Retinal pigment epithelial cell (primary cell): ENCODE measurements at places on chromosomes 2 and 18.

DNA sequence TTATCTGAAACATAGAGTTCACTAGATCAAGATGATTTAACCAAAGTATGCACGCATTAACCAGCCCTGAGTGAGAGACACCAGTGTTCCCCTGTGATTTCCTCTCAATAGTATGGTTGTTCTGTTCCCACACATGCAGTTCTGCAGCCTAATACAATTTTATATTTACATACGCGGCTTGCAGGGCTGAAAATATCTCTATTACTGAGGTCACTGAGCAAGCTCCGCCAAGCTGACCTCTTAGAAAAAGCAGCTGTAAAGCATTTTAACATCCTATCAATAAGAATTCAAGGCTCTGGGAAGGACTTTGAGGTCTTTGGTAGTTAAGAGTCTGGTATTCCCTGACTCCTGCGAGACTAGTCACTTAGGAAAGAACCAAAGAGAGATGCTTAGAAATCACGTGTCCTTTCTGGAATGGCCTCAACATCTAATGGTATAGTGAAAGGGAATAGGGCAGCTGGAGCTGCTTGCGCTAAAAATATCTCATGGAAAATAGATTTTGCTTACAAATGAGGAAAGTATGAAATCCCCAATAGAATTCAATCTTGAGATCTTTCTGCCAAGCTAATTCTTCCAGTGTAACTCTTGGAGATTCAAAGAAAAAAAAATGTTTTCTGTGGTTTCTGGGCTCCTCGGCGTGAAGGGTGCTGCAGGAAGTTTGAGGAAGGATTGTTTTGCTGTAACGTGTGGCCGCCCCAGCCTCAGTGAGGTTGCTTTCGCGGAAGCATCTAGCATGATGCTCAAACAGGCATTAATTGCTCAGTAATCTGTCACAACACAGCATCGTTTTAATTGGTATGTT, 59.2 kb downstream of the DOCK10 start:
- peak; percentile 71 for DNase-seq

DNA sequence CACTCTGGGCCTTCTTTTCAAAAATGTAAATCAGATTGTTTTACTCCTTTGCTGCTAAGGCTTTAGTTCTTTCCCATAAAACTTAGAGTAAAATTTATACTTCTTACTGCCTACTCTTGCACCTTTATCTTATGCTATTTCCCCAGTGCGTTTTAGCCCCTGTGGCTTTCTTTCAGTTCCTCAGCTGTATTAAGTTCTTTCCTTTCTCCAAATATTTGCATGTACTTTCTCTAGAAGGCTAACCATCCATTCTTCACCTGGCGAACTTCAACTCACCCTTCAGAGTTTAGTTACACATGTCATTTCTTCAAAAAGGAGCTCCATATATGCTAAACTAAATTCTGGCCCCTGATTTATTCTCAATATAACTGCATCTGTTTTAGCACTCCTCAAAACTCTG, 160.7 kb downstream of the FSHR start:
- no peak for DNase-seq

DNA sequence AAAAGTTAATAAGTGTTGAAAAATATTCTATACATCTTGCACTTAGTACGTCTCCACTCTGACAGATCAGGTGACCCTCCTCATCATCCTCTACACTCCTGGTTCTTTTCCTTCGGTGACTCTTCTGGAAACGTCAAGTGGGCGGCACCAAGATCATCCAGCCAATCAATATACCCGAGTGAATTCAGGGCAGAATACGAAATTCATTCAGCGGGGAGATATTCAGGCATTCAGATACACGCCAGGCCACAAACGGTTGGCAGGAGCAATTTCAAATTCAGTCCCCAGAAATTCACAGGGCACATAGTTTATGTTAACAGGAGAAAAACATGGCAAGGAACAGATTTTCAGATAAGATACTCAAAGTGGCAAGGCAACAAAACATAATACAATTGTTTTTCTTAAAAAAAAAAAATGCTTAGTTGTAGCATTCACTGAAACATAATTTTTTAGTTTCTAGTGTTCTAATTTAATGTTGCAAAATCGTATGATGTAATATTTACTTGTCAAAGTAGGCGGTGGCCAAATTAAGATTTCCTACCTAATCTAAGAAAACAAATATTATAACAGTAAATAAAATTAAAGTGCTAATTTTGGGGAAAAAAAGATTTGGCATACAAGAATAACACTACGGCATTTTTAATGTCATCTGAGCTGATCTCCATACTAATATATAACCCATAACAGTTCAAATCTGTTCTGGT, 4.2 kb downstream of the CLK1 start:
- DNase-seq: no peak

DNA sequence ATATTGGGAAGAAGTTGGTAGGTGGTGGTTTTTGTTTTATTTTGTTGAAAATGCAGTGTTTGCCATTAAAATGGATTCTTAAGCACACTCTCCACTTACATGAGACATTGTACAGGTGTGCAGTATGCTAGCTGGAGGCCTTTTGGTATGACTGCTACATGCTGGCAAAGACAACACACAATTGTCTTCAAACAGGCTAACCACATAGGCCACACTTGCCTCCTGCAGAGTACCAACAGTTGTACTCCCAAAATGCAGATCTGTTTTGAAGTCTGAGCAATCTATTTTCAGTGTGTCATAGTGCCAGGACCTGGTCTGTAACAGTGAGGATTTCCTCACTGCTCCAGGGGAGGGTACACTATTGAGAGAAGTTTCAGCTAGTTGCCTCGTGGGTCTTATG, 213.6 kb downstream of the ZRANB3 start:
- no peak for DNase-seq

GRCh38 chr2:71705171-71705960, 252.0 kb downstream of the DYSF start:
- DNase-seq: no peak

DNA sequence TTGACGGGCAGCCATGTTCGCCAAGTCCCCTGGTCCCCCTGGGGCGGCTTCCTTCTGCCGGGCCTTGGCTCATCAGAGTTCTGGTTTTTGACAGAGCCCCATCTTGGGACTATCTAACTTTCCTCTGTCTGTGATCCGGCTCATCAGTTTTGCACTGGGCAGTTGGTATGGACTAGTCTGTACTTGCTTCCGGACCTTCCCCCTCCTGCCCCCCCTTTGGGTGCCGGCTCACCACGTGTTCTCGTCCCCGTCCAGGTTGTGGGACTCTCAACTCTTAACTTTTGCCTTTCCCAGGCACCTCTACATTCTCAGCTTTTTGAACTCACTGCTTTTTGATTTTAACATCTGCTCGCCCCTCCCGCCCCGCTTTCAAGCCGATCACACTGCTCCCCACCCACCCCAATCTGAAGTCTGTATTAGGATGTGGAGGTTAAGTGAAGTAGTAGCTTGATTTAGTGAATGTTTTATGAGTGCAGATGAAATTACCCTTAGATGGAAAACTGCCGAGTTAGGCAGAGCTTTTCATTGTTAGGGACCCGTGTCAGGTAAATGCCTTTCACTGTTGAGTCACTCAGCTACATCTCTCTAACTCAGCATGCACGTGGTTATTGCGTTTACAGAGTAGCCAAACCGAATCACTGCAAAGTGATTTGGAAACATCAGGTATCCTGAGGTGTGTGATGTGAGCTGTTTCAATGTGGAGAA, 874 bp downstream of the WDR43 start:
- DNase-seq: peak; percentile 30

DNA sequence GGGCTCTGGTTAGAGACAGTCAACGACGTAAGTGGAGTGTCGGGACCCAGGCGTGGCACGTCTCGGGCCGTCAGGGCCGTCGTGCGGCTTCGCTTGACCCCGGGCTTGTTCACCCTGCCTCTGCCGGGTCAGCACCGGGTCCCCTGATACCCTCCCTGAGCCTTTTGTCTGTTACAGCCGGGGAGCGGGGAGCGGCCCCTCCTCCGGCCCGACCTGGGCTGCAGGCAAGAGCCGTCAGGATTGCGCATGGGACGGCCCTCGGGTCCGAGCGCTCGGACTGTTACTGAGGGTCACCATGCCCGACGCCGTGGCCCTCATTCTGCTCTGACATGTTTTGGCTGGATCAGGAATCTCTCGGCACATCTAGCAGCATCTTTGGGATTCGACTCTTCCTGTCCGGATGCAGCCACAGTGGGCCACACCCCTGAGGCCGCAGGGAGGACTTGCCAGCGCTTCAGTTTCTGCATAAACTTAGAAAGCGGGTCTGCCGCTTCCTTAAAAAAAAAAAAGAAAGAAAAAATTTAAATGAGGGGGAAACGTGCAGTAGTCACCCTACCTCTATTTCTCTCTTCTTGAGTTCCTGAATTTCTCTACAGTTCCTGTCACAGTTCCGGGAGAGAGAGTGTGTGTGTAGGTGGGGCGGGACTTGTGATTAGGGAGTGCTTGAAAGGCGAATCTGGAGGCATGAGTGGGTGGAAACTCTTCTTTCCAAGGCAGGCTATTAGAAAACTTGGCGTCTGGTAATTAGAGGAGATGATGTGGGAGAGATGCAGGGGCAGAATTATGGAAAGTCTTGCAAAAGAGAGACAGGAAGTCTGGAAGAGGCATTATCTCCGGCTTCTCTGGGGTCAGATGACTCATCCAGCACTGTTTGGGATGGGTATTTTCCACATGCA, 909 bp downstream of the TMEM87B start:
- no peak for DNase-seq

- DNase-seq: no peak
Observed at GRCh38 chr18:79898952-79899608, 52.4 kb downstream of the SLC66A2 start.

DNA sequence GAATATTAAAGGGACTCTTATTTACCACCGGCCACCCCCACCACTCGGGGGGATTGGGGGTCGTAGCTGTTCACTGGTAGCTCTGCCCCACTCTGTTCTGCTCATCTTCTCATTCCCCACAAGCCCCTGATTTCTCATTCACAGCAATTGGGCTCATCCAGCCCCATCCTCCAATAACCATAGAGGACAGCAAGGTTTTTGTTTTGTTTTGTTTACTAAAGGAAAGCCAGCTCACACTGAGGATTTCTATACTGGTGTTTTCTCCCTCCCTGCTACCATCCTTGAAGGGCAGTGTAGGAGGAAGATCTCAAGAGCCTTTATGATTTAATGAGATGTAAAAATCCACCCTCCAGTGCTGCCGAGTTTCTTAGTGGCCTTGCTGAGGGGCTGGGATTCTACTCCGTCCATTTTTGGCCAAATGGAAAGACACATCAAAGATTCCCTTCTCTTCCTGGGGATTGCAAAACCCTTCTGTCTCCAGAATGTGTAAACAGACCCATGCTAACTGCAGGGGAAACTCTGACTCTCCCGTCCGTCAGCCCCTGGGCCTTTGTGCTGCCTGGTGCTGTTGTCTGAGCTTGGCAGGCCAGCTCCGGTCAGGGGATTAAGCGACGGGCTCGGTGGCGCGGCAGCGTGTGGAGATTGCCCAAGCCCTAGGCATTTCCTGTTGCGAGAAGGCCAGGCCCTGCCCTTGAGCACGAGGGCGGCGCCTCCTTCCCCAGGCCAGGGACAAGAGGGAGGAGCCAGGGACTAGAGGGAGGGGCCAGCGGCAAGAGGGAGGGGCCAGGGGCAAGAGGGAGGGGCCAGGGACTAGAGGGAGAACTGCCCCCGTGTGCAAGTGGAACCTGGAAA, 165.0 kb downstream of the ANTXR1 start:
- DNase-seq: peak; percentile 99

DNA sequence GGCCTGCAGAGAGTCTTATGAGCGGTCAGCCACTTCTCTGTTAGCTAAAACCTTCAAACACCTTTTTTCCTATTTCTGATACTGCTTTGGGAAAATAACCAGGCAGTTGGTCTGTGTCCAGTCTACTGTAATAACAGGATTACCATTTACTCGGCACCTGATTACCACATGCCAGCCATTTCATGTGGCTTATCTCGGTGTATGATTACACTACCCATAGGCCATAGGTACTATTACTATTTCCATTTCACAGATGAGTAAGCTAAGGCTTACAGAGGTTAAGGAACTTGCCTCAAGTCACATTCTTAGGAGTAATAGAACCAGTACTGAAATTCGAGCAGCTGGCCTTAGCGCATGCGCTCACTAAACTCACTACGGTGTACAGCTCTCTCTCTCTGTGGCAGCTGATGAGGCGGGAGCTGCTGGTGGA, 147.2 kb upstream of the L3MBTL4 start:
- DNase-seq: peak; percentile 84

- DNase-seq: no peak
Observed at GRCh38 chr2:216348756-216349308, 23.5 kb downstream of the MARCHF4 start.

GRCh38 chr18:35635170-35635569, 53.6 kb downstream of the GALNT1 start:
- peak; percentile 32 for DNase-seq

DNA sequence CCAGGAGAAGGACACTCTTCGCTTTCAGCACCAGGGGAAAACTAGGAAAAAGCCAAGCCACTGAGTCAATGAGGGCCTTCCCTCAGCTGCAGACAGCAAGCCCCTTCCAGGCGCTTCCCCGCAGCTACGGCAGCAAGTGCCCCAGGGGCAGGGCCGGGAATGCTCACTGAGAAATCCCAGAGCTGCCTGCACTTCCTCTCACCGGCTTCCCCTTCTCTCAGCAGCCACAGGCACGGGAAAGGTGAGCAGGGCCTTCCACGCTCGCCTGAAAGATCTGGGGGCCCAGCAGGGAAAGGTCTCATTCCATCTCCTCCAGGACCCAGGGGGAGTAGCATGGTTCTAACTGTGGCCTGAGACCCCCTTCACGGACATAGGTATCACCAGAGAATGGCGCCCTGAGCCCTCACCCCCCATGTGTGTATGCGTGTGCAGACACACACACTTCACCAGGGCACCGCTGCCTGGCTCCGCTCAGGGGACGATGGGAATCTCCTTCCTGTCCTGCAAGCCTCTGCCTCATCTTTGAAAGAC, 29.6 kb upstream of the FOSL2 start:
- DNase-seq: no peak

DNA sequence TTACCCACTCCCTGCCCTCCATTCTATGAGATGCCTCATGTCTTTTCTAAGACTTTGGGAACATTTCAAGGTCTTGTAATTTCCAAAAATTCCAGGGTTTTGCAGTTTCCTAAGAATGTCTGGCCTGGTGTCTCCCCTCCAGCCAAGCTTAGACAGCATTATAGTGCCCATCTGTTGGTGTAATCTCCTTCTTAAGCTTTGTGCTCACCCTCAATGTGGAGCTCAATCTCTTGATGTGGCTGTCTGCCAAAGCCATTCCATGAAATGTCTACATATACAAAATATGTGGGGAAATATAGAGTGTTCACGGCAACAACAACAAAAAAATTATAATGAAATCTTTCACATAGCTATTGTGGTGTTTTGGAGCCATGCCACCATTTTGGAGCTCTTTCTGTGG, 558.4 kb downstream of the PIK3C3 start:
- no peak for DNase-seq

- DNase-seq: no peak
Observed at GRCh38 chr2:98826856-98827255, 95.9 kb upstream of the MGAT4A start.
